ENCODE measurements at places on chromosomes 3 and 15.

GRCh38 chr3:194439881-194440550 lies 41.0 kb upstream of the GP5 start:
- DNase-seq: no peak

DNA sequence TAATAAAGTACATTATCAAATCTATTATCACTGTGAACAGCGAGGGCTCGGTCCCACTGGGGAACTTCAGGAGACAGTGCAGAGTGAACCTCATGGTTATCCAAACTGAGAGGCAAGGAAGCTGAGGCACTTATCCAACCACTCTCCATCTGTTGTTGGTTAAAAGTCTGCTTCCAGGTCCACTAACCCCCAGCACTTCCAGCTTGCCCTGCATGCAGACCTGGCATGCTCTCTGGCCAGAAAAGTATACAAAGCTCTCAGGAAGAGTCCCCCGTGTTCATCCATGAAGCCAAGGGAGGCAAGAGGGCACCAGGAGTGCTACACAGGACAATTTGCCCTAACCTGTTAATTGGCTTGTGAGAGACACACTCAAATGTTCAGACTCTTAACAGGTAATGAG lies 36.0 kb downstream of the FBN1 start:
- no peak for DNase-seq

DNA sequence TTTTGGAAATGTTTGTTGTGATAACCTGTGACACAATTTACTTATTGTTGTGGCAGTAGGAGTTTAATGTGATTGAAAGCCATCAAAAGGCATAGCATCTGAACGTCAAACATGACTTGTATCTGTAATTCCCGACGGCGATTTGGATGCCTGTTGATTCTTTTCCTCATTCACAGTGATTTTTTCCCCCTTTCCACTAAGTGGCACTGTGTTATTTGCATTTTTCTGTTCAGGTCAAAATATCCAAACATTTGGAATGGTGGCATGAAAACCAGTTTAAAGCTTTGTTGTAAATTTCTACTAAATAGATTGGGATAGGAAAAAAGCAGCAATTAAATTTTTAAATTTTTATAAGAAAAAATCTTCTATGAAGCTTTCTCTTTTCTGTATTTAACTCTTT lies 259.9 kb upstream of the KCNH8 start:
- DNase-seq: no peak

DNA sequence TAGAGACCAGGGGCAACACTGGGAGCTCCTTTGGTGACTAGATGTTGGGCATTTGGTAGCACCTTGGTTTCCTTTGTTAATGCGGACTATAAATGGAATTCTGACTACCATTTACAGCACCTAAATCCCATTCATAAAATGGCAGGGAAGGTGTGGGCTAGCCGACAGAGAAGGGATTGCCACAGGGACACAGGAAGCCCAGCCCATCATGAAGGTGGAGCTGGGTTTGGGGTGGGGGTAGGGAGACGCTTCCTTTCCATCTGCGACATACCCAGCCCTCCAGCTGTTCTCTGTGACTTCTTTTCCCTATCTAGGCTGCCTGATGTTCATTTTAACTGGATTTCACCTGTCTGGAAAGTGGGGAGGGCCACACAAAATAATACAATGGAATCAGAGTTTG lies 21.0 kb downstream of the ABHD2 start:
- no peak for DNase-seq

DNA sequence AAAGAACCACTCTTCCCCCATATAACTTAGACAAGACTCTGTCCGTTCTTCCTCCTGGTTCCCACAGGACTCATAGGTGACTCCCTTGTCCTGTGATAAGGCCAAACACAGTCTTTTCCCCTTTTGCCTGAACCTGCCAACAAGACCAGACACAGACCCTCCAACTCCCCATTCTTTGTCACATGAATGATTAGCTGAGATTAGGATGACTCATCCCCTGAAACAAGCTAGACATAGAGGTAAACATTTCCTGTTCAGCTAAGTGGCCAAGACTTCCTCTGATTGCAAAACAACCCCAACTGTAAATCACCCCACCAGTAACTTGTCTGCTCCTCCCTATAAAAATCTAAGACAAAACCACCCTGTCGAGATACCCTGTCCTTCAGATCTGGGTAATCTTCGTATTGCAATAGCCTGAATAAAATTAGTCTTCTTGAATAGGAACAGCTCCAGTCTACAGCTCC lies 11.4 kb upstream of the HTR3E start:
- DNase-seq: peak; percentile 85

GRCh38 chr3:159882790-159883779 lies 105.5 kb upstream of the IL12A start:
- DNase-seq: peak; percentile 53

- peak; percentile 30 for DNase-seq
Observed at GRCh38 chr3:127673191-127674100, 694 bp downstream of the ABTB1 start.

DNA sequence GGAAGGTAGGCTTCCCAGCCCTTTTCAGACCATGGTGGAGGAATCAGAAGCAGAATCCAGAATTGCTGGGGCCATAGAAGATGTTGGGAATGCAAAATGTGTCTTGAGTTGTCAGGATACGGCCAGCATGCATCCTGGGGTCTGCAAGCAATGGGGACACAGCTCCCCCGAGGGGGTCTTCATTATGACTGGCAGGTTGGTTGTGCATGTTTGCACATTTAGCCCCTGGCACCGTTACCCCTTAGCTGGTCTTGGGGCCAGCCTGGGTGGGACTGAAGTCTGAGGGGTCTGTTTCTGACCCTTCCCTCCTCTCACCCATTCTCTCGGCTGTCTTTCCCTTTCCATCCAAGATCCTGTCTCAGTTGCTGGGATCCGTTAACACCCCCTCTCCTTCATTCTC lies 50.7 kb downstream of the STARD5 start:
- DNase-seq: no peak

GRCh38 chr3:178583963-178584575 lies 47.8 kb downstream of the KCNMB2 start:
- DNase-seq: no peak

- no peak for DNase-seq
Observed at GRCh38 chr3:150960708-150961684, 11.5 kb downstream of the CLRN1 start.

- peak; percentile 46 for DNase-seq
Observed at GRCh38 chr15:66834881-66835878, 133.1 kb downstream of the SMAD6 start.

DNA sequence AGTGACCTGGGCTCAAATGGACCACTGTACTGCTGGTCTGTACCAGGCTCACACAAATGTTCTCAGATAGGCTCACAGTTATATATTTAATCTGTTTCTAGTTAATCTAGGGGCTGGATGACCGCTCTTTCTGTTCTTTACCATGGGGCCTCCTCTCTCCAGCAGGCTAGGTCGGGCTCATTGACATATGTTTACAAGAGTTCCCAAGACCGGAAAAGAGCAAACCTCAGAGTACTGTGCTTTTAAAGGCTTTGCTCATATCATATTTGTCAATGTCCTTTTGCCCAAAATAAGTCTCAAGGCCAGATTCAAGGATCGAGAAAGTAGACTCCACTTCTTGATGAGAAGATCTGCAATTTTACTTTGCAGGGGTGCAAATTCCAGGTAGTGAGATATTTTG lies 348.0 kb upstream of the EPHA6 start:
- peak; percentile 14 for DNase-seq

GRCh38 chr3:177618873-177619733 lies 421.8 kb upstream of the TBL1XR1 start:
- peak; percentile 75 for DNase-seq

DNA sequence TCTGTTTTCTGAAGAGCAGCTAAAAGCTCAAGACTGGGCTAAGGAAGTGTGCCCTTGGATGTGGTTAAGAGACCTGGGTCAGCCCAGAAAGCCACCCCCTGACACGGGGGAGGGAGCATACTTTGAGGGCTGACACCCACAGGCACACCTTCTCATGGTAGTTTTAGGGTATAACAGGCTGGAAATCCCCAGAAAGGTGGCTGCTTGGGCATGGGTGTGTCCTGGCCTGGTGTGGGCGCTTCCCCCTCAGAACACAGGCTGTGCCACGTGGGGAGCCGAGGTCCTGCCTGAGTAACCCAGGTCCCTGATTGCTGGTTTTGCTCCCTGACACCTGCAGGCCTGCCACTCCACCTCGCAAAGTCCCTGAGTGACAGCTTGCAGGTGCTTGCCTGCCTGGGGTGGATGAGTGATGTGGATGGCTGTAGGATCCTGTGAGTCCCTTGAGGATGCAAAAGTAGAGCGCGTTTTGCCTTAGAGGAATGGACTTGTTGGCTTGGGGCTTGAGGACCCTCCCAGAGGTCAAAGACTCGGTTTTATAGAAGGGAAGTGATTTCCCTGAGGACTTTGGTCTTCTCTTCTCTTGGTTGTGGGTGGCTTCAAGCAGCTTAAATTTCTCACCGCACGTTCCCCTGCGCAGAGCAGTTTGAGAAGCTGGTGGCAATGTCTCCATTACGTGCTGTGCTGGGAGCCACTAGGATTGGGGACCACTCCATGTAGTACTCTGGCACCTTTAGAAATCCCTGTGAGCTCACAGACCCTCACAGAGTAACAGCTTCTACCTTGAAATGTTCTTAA lies 94.4 kb downstream of the DNASE1L3 start:
- no peak for DNase-seq

DNA sequence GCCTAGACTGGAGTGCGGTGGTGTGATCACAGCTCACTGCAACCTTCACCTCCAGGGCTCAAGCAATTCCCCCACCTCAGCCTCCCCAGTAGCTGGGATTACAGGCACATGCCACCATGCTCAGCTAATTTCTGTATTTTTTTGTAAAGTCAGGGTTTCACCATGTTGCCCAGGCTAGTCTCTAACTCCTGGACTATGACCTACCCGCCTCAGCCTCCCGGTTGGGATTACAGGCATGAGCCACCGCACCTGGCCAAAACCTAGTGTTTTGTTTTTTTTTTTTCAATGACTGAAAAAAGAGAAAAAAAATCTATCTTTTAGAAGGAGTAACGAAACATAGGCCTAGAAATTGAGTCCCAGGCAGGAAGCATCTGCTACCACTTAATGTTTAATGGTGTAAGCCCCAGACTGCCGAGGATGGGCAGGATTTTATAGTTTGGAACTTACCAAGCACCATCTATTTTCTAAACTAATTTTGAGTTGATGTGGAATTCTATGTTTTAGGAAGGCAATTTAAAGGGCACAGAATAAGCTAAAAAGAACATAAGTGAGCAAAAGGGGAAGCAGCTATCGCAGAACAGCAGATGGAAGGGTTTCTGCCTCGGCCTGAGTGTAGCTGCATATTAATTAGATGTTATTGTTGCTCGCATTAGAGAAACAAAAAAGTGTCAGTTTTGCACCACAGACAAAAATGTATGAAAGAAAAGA lies 24.2 kb upstream of the CA12 start:
- no peak for DNase-seq

- DNase-seq: peak; percentile 33
Observed at GRCh38 chr3:58117561-58118181, 93.1 kb downstream of the DNASE1L3 start.

- no peak for DNase-seq
Observed at GRCh38 chr3:150733373-150733935, 29.5 kb downstream of the SIAH2 start.

- DNase-seq: peak; percentile 2
Observed at GRCh38 chr15:83404121-83404520, 43.0 kb upstream of the SH3GL3 start.

- DNase-seq: no peak
Observed at GRCh38 chr3:9024341-9024740, 61.1 kb upstream of the RAD18 start.

- DNase-seq: no peak
Observed at GRCh38 chr3:106067711-106068110, 198.9 kb upstream of the CBLB start.

DNA sequence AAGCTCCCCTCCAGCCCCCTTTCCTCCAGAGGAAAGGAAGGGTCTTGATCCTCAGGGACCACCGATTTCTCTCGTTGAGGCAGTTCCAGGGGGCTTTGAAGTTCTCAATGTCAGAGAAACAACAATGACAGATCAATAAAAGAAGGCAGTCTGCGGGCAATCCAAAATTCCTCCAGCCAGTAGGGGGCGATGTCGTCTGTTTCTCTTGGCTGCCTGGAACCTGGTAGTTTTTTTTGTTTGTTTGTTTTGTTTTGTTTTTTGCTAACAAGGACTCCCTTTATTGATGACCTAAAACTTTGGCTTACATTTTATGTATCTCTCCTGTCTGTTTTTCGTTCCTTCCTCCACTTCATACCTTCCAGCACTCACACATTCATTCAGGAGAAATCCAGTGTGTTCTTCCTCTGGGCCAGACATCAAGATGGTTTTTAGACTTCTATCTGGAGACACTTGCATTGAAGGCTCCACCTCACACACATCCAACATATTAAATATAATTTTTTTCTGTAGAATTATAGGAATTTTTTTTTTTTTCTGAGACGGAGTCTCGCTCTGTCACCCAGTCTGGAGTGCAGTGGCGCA lies 276.6 kb downstream of the RPLP1 start:
- DNase-seq: peak; percentile 29

- DNase-seq: no peak
Observed at GRCh38 chr15:95948411-95948810, 382.1 kb upstream of the NR2F2 start.

- no peak for DNase-seq
Observed at GRCh38 chr15:78037779-78038305, 39.7 kb downstream of the TBC1D2B start.

DNA sequence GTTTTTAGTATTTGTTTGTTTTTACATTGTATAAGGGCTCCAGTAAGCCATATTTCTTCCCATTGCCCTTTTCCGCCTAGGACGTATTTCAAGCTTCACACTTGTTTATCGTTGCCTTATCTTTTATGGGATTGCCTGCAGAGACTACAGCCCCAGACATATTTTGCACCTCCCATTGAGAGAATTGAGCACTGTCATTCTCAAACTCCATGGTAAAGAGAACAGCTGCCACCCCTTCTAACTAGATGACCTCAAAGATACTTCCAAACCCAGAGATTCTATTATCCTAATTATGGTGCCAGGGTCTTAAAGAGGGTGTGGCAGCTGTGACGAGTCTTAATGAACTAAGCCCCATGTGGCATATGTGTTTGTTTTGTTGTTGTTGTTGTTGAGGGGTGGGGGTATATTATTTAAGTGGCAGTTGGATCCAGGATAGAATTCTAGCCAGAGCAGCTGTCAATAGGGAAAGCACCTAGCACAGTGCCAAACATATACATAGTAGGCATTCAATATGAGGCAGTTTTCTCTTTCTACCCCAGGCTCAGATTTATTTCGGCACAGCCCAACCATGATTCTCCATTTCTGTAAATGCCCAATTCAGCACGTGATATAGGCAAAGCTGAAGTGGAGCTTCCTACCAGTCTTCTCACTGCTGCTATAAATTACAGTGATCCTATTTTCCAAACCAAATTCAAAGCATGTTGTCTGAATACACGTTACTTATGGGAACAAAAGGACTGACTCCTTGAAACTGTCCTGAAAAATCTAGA lies 932 bp upstream of the TP53BP1 start:
- DNase-seq: no peak

- peak; percentile 79 for DNase-seq
Observed at GRCh38 chr3:120561251-120562045, 34.7 kb upstream of the NDUFB4 start.

GRCh38 chr3:4721511-4721911 lies 228.4 kb downstream of the ITPR1 start:
- DNase-seq: peak; percentile 89
